ENCODE measurements at places on chromosomes 7 and 10. TPM values are rescaled to one million over a fixed set of nuclear protein-coding genes. Genes with fewer than 3 reads are reported as not detected.
A peak's percentile ranks its signal among the peaks of the same experiment; 100 is the strongest.

DNA sequence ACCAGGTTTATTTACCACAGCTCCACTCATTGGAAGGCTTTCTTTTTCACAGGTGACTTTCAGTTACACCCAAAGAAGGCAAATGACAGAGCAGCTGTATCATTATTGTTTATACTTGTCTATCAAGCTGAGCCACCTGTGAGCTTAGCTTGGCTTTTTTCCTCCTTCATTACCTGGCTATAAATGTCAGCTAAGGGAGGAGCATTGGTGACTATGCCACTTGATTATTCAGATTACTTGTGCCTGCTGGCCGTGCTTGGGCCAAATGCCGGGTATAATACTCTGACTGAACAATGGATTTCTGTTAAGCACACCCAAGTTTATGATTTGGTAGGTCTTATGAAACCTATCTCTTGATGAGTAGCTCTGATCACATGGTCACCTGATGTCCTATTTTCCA is 9.9 kb upstream of the GNAT3 start:
- no peaks in the 10 kb centered on the region for H3K36me3 ChIP-seq
- H3K27me3 ChIP-seq, result no peaks in the 10 kb centered on the region

DNA sequence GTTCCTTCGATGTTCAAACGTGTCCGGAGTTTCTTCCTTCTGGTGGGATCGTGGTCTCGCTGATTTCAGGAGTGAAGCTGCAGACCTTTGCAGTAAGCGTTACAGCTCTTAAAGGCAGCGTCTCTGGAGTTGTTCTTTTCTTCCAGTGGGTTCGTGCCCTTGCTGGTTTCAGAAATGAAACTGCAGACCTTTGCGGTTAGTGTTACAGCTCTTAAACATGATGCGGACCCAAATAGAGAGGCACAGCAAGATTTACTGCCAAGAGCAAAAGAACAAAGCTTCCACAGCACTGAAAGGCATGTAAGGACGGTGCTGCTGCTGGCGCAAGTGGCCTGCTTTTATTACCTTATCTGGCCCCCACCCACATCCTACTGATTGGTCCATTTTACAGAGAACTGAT is 931.4 kb downstream of the IPMK start:
- H3K4me3 ChIP-seq, result no peak overlapping the region
- no peaks in the 10 kb centered on the region for H3K36me3 ChIP-seq
- DNase-seq, result no peak
- no peak overlapping the region for H3K27ac ChIP-seq
- H3K27me3 ChIP-seq, result no peaks in the 10 kb centered on the region
- H3K4me1 ChIP-seq, result no peaks in the 10 kb centered on the region

DNA sequence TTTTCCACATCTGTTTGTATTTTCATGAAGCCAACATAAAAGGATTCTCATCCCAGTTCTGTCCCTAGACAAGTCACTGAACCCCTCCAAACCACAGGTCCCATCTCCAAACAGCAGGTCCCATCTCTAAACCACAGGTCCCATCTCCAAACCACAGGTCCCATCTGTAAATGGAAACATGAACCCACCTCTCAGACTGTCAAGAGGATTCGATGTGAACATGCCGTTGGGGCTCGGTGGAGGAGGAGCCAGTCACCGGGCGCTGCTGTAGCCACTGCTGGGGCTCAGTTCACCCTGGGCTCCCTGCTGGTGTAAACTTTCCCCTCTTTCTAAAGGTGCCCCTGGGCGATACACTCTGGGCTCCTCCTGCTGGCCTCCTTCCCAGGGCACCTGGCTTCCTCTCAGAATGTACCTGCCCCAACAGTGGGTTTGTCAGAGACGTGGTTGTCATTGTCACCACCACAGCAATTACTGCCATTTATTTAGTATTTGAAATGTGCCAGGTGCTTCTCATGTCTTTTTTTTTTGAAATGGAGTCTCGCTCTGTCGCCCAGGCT is 13.0 kb downstream of the LHPP start:
- no peak overlapping the region for H3K4me3 ChIP-seq
- H3K27ac ChIP-seq, result no peak overlapping the region
- peaks cover 2% of the 10 kb centered on the region for H3K4me1 ChIP-seq
- no peak for DNase-seq

GRCh38 chr10:86599729-86600128 is 54.6 kb upstream of the OPN4 start:
- no peak overlapping the region for H3K27ac ChIP-seq

DNA sequence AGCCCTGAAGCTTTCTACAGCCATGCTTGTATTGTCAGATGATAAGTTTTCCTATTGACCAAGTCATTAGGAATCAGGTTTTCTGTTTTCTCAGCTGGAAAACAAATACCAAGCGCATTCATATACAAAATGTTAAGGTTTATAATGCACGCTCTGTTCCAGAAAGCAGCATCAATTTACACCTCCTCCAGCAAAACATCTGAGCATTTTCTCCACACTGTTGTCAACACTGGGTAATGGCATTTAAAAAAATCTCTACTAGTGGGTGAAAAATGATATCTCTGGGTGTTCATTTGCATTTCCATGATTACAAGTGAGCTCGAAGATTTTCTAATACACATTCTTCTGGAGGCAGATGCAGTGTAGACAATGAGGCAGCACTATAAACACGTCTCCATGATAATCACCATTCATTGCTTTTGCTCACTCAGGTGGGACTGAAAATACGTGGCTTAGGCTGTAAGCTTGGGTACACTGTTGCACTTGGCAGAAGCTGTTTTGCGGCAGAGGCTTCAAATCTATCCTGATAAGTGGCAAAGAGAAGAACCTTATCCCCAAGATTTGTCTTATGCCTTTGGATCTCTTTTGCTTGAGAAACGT is 114.8 kb upstream of the PLPP4 start:
- DNase-seq, result no peak
- H3K27me3 ChIP-seq, result peaks cover 5% of the 10 kb centered on the region
- H3K27ac ChIP-seq, result no peak overlapping the region
- no peaks in the 10 kb centered on the region for H3K36me3 ChIP-seq

- DNase-seq, result no peak
- H3K36me3 ChIP-seq, result no peaks in the 10 kb centered on the region
- no peaks in the 10 kb centered on the region for H3K27me3 ChIP-seq
- no peaks in the 10 kb centered on the region for H3K4me1 ChIP-seq
- no peak overlapping the region for H3K4me3 ChIP-seq
Measured at GRCh38 chr7:47661051-47661714, 79.3 kb upstream of the TNS3 start.

- H3K36me3 ChIP-seq, result no peaks in the 10 kb centered on the region
- H3K4me3 ChIP-seq, result no peak overlapping the region
- H3K27ac ChIP-seq, result no peak overlapping the region
- no peak for DNase-seq
Measured at GRCh38 chr7:137127806-137128205, 215.7 kb downstream of the PTN start.

DNA sequence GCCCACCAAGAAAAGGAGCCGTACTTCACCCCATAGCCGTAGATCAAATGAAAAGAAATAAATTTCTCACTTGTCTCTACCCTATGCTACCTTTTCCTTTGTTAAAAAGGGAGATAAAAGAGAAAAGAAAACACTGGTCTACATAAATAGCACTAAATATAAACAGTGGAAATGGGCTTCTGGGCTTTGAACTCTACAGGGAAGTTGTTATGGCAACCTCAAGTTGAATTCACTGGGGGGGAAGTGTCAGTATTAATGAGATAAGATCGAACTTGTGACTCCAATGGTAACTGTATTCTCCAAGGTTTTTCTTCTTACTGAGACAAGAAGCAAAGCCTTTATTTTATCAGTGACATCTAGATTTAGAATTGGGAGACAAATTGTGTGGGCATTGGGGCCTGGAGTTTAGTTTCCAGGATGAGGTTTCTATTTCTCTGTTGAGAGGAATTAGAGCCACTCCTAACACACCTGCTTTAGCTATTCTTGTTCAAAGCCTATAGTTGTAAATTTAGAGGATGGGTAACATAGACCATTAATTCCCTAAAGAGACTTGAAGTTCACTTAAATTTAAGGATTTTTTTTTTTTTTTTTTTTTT is 604.3 kb upstream of the GALNT17 start:
- no peaks in the 10 kb centered on the region for H3K4me1 ChIP-seq
- H3K27me3 ChIP-seq, result no peaks in the 10 kb centered on the region
- DNase-seq, result no peak

The EMX2 gene
- total RNA-seq, result not detected

The TMEM196 gene
- total RNA-seq, result not detected

- H3K27me3 ChIP-seq, result peaks cover 12% of the 10 kb centered on the region
- DNase-seq, result peak; percentile 48
- H3K4me1 ChIP-seq, result peaks cover 13% of the 10 kb centered on the region
Measured at GRCh38 chr10:13717936-13718772, 131.4 kb downstream of the PRPF18 start.

The NSUN5 gene
- total RNA-seq, result 59.9 TPM

DNA sequence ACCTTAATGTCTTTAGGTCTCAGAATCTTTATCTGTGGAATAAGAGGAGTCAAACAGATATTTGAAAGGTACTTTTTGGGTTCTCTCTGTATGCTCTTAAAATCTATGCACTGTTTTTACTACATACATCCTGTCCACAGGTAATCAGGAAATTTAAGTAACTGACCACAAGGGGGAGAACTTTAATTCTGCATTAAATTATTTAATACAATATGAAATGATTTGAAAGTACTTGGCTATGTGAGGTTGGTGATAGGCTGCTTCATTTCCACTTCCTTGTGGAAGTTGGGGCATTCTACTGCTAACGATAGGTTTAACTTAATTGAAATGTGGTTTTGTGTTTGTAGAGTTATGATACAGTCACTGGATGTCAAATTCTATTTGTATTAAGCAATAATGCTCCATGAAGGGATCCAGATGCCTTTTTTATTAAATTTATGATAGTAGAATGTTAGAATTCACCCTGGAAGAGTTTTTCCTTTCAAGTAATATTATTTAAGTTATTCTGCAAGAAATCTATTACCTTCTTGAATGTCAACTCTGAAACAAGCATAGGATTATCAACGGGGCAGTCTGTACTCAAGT is 6.0 kb downstream of the TEX47 start:
- H3K27ac ChIP-seq, result no peak overlapping the region
- no peaks in the 10 kb centered on the region for H3K4me1 ChIP-seq
- peaks cover 3% of the 10 kb centered on the region for H3K27me3 ChIP-seq
- no peak overlapping the region for H3K4me3 ChIP-seq
- no peak for DNase-seq

DNA sequence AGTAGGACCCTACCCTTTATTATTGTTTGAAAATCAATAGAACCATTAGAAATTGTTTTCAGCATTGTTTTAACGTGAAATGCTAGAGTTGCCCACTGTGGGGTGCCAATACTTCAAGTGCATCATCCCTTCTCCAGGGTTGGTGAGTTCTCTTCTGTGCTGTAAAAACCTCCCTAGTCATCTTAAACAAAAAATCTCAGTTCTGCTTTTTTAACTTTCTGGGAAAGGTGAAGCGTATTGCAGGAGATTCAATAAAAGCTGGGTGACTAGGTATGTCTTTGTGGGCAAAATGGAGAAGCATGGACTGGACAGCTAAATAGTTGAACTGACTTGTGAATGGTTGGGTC is 699.1 kb downstream of the SUGCT start:
- H3K36me3 ChIP-seq, result no peaks in the 10 kb centered on the region
- DNase-seq, result no peak
- H3K27ac ChIP-seq, result no peak overlapping the region
- H3K4me3 ChIP-seq, result no peak overlapping the region
- no peaks in the 10 kb centered on the region for H3K4me1 ChIP-seq

DNA sequence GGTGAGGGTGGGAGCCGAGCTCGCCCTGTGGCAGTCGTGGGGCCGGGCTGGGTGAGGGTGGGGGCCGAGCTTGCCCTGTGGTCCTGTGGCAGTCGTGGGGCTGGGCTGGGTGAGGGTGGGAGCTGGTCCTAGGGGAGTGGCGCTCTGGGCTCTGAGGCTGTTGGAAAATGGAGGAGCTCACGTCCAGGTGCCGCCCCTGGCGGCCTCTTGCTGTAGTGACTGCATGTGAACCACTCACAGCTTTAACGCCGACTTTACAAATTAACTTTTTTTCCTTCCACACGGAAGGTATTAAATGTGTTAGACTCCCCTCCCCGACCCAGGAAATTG is 312.6 kb downstream of the WDR37 start:
- H3K36me3 ChIP-seq, result no peaks in the 10 kb centered on the region
- peaks cover 24% of the 10 kb centered on the region for H3K27me3 ChIP-seq
- H3K4me1 ChIP-seq, result no peaks in the 10 kb centered on the region
- no peak overlapping the region for H3K4me3 ChIP-seq

The PFKP gene
- 215 TPM for total RNA-seq

DNA sequence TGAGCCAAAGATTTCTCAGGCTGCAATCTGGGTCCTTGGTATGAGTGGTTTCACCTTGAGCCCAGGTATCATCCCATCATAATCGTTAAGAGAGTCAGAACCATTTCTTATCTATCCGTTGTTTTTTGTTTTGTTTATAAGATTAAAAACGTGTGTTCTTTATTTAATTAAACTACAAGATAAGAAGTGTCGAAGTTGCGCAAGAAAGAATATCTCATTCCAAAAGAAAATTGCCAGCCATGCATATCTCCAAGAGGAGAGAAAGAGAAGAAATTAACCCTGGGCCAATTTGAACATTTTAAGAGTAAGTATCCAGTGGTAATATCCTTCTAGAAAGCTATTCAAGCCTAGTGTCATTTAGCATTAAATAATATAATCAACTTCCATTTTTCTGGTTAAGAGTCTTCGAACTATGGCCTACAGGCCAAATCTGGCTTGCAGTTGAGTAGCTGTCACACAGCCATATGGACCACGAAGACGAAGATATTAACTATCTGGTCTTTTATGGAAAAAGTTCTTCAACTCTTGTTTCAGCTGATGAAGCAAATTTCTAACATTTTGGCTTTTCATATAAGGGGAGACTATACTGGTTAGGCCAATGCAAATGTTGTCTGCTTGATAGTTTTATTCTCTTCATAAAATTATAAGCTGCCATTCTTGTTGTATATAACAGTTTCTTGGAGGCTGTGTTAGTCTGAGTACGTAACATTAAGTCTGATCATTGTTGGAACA is 576.4 kb downstream of the REEP3 start:
- no peak for DNase-seq
- H3K36me3 ChIP-seq, result no peaks in the 10 kb centered on the region
- peaks cover 4% of the 10 kb centered on the region for H3K27me3 ChIP-seq
- no peak overlapping the region for H3K27ac ChIP-seq

The ARHGAP22 gene
- total RNA-seq, result 0.26 TPM

DNA sequence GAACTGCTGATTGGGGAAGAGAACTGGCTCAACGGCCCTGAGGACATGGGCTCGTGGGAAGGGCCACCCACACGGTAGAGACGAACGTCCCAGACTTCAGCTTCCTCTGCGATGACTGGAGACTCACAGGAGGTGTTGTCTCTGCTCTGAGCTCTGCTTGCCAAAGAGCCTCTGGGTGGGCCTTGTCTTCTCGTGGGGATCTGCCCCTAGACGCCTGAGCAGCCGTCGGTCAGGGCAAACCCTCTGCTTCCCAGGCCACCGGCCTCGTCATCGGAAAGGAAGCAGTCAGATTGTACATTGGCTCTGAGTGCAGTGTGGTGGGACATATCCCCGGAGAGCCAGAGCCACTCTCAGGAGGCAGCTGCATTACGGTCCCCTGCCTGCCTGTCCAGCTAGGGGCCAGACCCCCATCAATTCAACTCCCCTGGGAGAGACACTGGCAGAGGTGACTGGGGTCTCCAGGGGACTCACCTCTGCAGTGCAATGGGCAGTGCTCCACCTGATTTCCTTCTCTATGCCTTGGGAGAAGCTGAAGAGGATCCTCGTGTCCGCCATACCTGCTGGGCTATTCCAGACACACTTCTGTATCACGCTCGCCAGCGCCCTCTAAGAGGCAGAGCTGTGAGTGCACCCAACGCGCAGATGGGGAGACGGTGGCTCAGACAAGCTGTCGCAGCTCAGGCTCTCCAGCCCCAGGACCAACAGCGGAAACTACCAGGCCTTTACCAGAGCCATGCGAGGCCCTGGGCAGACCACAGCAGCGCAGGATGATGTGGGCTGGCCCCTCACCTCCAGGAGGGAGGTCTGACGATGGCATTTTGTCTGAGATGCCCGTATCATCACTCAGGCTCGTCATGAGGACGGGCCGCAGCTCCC is 227.4 kb downstream of the TCERG1L start:
- no peaks in the 10 kb centered on the region for H3K27me3 ChIP-seq
- DNase-seq, result no peak
- H3K4me1 ChIP-seq, result peaks cover 12% of the 10 kb centered on the region
- H3K27ac ChIP-seq, result peak overlapping the region; percentile 34
- no peaks in the 10 kb centered on the region for H3K36me3 ChIP-seq
